Prostate gland (tissue), 2 donors: ENCODE measurements at places on chromosomes 3 and 15. TPM values are rescaled to one million over a fixed set of nuclear protein-coding genes. Genes with fewer than 3 reads are reported as not detected.

- H3K4me1 ChIP-seq, result no peaks in the 10 kb centered on the region
- H3K36me3 ChIP-seq, result no peaks in the 10 kb centered on the region
- no peaks in the 10 kb centered on the region for H3K27me3 ChIP-seq
- H3K4me3 ChIP-seq, result no peak overlapping the region
- DNase-seq, result no peak
- H3K27ac ChIP-seq, result no peak overlapping the region
These were observed 395.3 kb downstream of the IL5RA start for GRCh38 chr3:2714834-2715233.

- peak within 1 kb of the TSS; percentile 11 for H3K4me3 ChIP-seq
- H3K4me1 ChIP-seq, result peaks cover 16% of the 10 kb centered on the region
These were observed at the start of gene LTK for GRCh38 chr15:41513506-41514227. TSS of gene LTK (minus strand) at chr15:41513827. CDS start at chr15:41513709, 118 bp downstream.

DNA sequence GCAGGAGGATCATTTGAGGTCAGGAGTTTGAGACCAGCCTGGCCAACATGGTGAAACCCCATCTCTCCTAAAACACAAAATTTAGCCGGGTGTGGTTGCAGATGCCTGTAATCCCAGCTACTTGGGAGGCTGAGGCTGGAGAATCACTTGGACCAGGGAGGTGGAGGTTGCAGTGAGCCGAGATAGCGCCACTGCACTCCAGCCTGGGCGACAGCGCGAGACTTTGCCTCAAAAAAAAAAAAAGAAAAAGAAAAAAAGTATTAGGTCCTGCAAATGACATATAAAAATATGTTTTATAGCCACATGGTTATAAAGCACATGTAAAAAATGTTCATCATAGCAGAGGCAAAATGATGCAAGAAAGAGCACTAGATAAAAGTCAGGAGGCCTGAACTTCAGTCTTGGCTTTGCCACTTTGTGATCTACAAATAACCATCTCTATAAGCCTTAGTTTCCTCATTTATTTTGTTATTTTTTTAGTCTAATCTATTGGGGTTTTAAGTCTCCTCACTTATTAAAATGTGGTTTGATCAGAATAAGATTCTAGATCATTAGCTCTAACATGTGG lies 4.9 kb downstream of the SLC12A6 start:
- H3K36me3 ChIP-seq, result no peaks in the 10 kb centered on the region
- no peak for DNase-seq
- no peaks in the 10 kb centered on the region for H3K27me3 ChIP-seq
- peaks cover 5% of the 10 kb centered on the region for H3K4me1 ChIP-seq
- H3K4me3 ChIP-seq, result no peak overlapping the region
- H3K27ac ChIP-seq, result no peak overlapping the region

DNA sequence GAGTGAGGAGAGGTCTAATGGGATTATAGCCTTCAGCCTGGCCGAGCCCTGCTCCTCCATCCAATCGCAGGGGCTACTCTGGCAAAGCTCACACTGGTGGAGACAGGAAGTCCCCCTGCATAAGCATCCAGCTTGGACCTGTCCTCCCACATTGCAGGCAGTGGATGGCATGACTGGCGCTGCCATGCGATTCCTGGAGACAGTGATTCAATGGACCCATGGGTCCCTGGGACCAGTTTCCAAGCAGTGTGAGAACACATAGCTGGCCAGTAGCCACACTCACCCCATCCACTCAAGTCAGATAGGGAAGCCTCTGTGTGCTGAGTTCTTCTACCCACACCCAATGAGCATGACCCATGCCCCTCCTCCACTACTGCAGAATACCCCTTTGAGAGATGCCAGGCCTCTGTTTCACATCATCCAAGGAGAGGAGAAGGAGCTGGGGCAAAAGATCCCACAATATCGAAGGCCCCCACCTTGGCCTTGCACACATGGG lies 18.1 kb upstream of the POC1A start:
- no peaks in the 10 kb centered on the region for H3K27me3 ChIP-seq
- DNase-seq, result no peak
- H3K27ac ChIP-seq, result no peak overlapping the region
- H3K4me3 ChIP-seq, result no peak overlapping the region
- H3K4me1 ChIP-seq, result no peaks in the 10 kb centered on the region

Gene ROPN1
- 10.8 TPM for total RNA-seq
